ENCODE measurements at places on chromosomes 7 and 10. TPM values are rescaled to one million over a fixed set of nuclear protein-coding genes. Genes with fewer than 3 reads are reported as not detected.
A peak's percentile ranks its signal among the peaks of the same experiment; 100 is the strongest.

DNA sequence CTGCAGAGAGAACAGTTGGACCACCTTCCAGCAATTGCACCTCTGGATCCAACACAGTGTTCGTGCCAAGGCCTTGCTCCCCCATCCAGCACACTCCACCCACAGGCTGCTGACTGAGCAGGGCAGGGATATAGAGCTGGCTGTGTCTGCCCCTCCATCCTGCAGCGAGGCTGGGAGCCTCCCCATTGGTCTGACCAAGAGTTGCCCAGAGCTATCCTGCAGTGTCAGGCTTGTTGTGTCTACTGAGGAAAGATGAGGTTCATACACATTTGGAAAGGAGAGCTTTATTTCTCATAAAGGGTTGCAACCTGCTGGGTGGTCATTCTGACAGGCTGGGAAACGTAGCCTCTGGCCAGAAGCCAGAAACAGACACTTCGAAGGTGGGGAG, 27.1 kb downstream of the PRF1 start:
- H3K27ac ChIP-seq, result no peak overlapping the region
- H3K4me1 ChIP-seq, result no peaks in the 10 kb centered on the region
- H3K4me3 ChIP-seq, result no peak overlapping the region
- DNase-seq, result no peak
- H3K27me3 ChIP-seq, result no peaks in the 10 kb centered on the region

GRCh38 chr7:31899356-31899927, 170.8 kb downstream of the PDE1C start:
- H3K36me3 ChIP-seq, result no peaks in the 10 kb centered on the region
- H3K27me3 ChIP-seq, result no peaks in the 10 kb centered on the region
- H3K4me1 ChIP-seq, result no peaks in the 10 kb centered on the region
- H3K4me3 ChIP-seq, result no peak overlapping the region
- no peak for DNase-seq
- H3K27ac ChIP-seq, result no peak overlapping the region

GRCh38 chr7:52586704-52587103, 448.7 kb upstream of the POM121L12 start:
- H3K4me1 ChIP-seq, result no peaks in the 10 kb centered on the region
- no peak for DNase-seq
- H3K4me3 ChIP-seq, result no peak overlapping the region

- no peak for DNase-seq
- H3K4me1 ChIP-seq, result no peaks in the 10 kb centered on the region
- no peak overlapping the region for H3K4me3 ChIP-seq
- no peaks in the 10 kb centered on the region for H3K27me3 ChIP-seq
- no peak overlapping the region for H3K27ac ChIP-seq
Observed at GRCh38 chr7:150313367-150313809, 9.8 kb upstream of the LRRC61 start.

DNA sequence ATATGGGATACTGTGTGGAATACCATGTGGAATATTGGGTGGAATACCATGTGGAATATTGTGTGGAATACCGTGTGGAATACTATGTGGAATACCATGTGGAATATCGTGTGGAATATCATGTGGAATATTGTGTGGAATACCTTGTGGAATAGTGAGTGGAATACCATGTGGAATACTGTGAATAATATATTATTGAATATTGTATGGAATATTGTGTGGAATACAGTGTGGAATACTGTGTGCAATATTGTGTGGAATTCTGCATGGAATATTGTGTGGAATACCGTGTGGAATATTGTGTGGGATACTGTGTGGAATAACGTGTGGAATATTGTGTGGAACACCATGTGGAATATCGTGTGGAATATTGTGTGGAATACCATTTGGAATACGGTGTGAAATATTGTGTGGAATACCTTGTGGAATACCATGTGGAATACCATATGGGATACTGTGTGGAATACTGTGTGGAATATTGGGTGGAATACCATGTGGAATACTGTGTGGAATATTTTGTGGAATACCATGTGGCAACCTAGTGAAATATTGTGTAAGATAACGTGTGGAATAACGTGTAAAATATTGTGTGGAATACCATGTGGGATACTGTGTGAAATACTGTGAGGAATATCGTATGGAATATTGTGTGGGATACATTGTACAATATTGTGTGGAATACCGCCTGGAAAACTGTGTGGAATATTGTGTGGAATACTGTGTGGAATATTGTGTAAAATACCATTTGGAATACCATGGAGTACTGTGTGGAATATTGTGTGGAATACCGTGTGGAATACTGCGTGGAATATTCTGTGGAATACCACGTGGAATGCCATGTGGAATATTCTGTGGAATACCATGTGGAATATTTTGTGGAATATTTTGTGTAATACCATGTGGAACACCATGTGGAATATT, 133.9 kb upstream of the CHST15 start:
- no peak for DNase-seq
- no peaks in the 10 kb centered on the region for H3K27me3 ChIP-seq
- H3K4me1 ChIP-seq, result no peaks in the 10 kb centered on the region
- H3K4me3 ChIP-seq, result no peak overlapping the region
- H3K36me3 ChIP-seq, result no peaks in the 10 kb centered on the region

DNA sequence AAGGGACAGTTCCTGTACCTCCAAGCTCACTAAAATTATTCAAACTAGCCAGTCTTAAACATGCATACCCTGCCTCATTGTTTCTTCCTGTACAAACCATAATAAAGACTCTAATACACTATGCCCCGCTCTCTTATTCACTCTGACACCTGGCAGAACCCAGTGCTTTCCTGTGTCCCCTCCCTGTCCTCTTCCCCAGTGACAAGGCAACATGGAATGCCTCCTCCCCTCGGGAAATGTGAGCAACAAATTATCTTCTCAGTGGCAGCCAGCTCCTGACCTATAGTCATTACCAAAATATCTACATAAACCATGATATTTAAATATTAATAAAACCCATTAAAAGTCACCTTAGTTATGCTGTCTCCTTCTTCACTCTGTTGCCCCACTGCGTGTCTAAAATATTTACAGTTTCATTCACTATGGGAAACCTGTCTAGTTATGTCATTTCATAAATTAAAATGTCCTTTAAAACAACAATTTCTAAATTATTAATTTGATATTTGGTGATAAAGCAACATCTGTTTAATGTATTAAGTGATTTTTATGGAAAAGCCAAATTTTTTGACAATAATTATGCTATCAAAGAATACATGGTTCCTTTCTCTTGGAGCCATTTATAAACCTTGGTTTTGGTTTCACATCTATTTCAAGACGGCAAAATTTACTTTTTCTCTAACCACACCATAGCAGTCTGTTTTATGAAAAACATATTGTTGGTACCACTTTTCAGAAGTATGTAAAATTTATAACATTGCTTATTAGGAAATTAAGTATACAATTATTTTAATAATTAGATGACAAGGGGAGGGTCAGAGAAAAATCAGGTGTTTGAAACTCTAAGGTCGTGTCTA, 1355.2 kb downstream of the XPNPEP1 start:
- no peak overlapping the region for H3K27ac ChIP-seq
- DNase-seq, result no peak
- no peaks in the 10 kb centered on the region for H3K4me1 ChIP-seq
- no peaks in the 10 kb centered on the region for H3K27me3 ChIP-seq
- H3K4me3 ChIP-seq, result no peak overlapping the region

- DNase-seq, result no peak
- H3K4me3 ChIP-seq, result peak overlapping the region; percentile 98
- H3K27ac ChIP-seq, result no peak overlapping the region
- no peaks in the 10 kb centered on the region for H3K27me3 ChIP-seq
- no peaks in the 10 kb centered on the region for H3K36me3 ChIP-seq
Observed at GRCh38 chr10:102505462-102506115, 1.8 kb downstream of the SUFU start.

DNA sequence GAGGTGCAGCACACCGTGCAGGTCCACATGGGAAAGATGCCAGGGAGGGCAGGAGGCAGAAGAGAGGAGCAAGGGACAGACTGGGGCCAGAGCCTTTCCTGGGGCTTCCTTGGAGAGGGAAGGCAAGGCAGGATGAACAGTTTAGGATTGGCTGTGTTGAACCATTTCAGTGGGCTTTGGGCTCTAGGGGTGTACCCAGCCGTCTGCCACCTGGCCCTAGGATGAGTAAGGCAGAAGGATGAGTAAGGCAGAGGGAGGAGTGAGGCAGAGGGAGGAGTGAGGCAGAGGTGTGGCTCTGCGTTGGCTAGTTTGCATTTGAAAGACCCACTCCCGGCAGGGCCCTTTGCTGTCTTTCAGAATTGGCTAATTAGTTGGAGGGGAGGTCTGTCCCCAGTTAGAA, 31.5 kb upstream of the PRF1 start:
- H3K4me1 ChIP-seq, result no peaks in the 10 kb centered on the region
- no peak overlapping the region for H3K4me3 ChIP-seq
- no peaks in the 10 kb centered on the region for H3K27me3 ChIP-seq
- no peaks in the 10 kb centered on the region for H3K36me3 ChIP-seq

DNA sequence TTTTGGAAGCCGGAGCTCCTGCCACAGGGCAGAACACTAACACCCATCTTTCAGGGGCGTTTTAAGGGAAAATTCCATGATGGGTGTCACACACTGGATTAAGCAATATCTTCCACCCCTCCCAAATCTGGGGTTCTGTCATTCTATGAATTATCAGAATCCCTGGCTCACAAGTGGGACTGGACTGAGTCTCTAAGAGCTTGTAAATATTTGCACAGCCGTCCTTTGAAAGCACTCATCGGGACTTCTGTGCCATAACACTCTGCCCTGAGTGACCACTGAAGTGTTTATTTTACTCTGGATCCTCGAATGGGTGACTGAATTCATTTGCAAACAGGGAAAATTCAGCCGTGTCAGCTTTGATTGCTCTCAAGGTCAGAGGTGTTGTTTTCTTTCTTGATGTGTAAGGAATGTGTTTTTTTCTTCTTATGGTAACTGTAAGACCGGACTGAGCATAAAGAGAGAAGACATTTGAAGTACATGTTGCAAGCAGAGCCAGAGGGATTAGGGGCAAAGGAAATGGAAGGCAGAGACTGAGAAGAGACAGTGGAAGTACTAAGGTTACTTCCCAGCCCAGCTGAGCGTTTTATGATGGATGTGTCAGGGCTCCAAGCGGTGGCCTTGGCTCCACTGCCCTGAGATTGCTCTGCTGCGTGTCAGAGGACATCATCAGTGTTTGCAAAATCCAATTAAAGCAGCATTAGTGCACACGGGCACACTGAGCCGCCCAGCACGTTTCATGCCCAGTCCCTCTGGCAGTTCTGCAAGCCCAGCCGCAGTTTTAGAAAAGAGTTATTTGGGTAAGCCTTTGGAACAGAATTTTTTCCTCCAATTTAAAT, 17.7 kb upstream of the GTPBP4 start:
- H3K27ac ChIP-seq, result no peak overlapping the region
- H3K4me3 ChIP-seq, result no peak overlapping the region
- no peaks in the 10 kb centered on the region for H3K27me3 ChIP-seq
- no peak for DNase-seq
- H3K4me1 ChIP-seq, result no peaks in the 10 kb centered on the region

DNA sequence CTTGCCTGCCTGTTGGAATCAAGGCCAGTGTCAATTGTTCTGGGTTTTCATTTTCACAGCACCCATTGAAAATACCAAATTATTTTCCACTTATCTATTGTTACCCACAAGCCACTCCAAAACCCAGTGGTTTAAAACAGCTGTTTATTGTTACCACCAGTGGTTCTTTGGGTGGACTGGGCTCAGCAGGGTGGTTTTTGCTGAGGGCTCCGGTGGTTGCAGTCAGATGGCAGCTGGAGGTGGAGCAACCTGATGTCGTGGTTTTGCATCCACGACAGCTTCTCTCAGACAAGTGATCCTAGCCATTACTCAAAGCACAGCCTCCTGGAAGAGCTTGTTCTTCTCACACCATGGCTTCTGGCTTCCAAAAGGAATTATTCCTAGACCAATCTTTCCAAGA, 235.1 kb upstream of the ADARB2 start:
- no peak overlapping the region for H3K4me3 ChIP-seq
- DNase-seq, result no peak
- no peaks in the 10 kb centered on the region for H3K27me3 ChIP-seq
- no peak overlapping the region for H3K27ac ChIP-seq

DNA sequence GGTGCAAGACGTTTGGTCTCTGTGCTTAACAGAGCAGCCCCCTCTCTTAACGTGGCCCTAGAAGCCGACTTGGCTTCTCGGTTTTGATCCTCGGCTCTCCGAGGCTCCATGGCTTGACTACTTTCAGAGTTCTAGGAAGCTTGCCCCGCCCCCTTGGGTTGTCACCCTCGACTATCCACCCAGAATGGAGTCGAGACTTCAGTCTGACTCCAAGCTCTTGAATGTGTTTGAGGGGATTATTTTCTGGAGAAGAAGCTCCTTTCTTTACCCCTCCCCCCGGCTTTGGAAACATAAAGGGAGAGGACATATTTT, 448 bp downstream of the SEC24C start:
- H3K36me3 ChIP-seq, result no peaks in the 10 kb centered on the region
- H3K4me1 ChIP-seq, result peaks cover 18% of the 10 kb centered on the region
- peak overlapping the region; percentile 94 for H3K27ac ChIP-seq
- H3K4me3 ChIP-seq, result peak overlapping the region; percentile 71
- DNase-seq, result no peak

- H3K27ac ChIP-seq, result no peak overlapping the region
- peak; percentile 50 for DNase-seq
- no peaks in the 10 kb centered on the region for H3K36me3 ChIP-seq
- peaks cover 7% of the 10 kb centered on the region for H3K4me1 ChIP-seq
Observed at GRCh38 chr10:5557799-5558771, 33.3 kb downstream of the CALML3 start.

DNA sequence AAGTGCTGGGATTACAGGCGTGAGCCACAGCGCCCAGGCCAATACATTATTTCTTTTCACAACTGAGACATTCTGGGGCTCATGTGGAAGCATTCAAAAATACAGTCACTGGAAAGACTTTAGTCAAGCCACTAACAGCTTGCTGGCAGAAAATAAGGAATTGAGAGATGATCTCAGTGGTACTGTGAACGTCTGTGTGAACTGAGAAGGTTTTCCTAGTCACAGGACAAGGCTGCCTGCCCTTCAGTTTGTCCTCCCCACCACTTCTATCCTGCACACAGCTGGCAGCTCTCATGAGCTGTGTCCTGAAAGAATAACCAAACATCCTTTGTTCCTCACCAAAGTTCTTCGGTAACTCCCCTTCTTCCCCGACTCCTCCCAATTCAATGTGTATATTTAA, 31.3 kb upstream of the ITGA8 start:
- no peaks in the 10 kb centered on the region for H3K4me1 ChIP-seq
- DNase-seq, result no peak

GRCh38 chr7:100893910-100894721, 1.6 kb downstream of the ACHE start:
- peak overlapping the region; percentile 0 for H3K27ac ChIP-seq
- peak overlapping the region; percentile 67 for H3K4me3 ChIP-seq
- no peak for DNase-seq
- H3K27me3 ChIP-seq, result peaks cover 30% of the 10 kb centered on the region
- peaks cover 7% of the 10 kb centered on the region for H3K4me1 ChIP-seq

DNA sequence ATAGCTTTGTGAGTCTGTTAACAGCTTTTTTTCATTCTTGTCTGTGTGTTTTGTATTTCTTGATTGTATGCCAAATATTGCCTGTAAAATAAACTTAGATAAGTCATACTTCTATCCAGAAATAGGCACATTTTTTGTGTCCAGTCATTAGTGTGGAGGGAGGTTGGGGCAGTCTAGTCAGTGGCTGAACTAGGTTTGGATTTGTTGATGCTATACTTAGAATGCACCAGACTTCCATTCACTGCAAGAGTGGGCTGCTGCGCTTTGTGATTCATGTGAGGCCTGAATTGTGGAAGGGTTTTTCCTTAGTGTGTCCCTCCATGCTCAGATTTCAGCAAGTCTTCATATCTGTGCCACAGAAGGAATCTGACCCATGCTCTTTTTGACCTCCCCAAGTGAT, 50.0 kb downstream of the TRUB1 start:
- H3K27ac ChIP-seq, result no peak overlapping the region
- H3K4me1 ChIP-seq, result no peaks in the 10 kb centered on the region
- H3K36me3 ChIP-seq, result no peaks in the 10 kb centered on the region
- no peak for DNase-seq
- H3K27me3 ChIP-seq, result no peaks in the 10 kb centered on the region

OR6V1 gene
- total RNA-seq, result not detected

CDK1 gene
- 2.2 TPM for total RNA-seq

GRID1 gene
- total RNA-seq, result 5.9 TPM

MMD2 gene
- not detected for total RNA-seq

OR2A42 gene
- total RNA-seq, result 0.15 TPM

Measured in breast epithelium (tissue), 4 donors.